Fibroblast of upper back skin (primary cell): ENCODE measurements at places on chromosomes 5 and 9.
A peak's percentile ranks its signal among the peaks of the same experiment; 100 is the strongest.

- DNase-seq = no peak
Observed at GRCh38 chr5:92734211-92734940, 846.6 kb downstream of the NR2F1-AS1 start.

- peak; percentile 71 for DNase-seq
Observed at GRCh38 chr5:154593071-154593470, 115.0 kb upstream of the HAND1 start.

DNA sequence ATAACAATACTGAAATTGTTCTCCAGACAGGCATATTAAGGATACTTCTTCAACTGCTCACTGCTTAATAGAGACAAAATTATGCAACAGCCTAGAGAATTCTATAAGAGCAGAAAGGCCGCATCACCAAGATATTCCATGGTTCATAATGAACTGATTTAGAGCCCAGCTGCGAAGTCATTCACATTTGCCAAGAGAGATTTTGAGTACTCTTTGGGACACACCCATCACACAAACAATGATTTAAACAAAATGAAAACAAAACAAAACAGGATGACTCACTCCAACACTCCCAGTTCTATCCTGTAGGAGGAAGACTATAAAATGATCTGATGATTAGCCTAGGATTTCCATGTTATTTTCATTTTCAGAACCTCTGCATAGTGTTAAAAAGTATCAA, 145.7 kb upstream of the GNA14 start:
- DNase-seq = peak; percentile 9

DNA sequence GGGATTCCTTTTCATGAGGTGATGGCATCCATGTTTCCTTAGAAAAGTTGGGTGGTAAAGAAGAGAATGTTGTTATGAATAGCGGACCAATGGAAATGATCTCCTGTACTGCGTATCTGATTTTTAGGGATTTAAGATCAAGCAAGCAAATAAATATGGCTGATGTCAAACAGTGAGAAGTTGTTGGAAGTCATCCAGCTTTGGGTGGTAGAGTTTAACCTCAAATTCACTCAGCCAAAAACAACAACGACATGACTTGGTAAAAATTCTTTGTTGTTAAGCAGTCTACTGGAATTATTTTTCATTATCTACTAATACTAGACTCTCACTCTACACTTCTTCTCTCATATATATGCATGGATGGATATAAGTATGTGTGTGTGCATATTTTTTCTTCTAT, 426.5 kb downstream of the CTNND2 start:
- peak; percentile 21 for DNase-seq

DNA sequence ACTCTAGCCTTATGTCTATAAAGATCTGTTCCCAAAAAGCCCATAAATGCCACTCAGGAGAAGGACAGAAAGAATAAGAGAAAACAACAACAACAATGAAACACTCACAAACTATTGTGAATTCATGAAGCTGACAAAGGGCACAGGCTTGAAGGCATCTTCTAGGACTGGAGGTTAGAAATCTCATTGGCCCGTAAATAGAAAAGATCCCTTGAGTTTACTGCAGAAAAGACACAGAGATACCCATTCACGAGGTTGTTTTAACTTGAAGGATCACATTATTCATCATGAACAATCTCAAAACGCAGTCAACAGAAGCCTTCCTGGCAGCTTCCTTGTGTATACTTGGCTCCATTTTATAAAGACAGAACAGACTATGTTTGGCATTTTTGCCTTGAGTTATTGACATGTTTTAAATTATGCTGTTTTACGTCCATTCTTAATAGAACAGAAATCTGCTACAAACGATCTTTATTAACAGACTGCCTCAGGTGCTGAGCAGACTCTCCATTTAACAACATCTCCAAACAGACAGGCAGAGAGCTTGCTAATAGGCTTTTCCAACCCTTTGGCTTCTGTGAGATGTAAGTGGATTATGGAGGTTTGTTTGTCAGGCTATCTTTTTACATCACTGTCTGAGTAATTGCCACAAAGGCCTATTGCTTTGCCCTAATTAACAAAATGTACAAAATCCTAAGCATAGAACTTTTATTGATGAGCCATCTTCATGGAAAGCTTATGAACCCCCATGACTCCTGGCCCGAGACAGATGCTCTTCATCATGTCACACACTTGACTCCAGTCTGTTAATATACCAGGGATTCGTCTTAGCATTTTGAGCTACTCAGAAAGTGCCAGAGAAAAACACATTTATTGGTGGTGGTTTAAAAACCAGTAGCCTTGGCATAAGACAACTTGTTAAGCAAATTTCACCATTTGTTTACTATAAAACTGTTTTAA, 735.3 kb upstream of the ZNF608 start:
- DNase-seq = no peak

DNA sequence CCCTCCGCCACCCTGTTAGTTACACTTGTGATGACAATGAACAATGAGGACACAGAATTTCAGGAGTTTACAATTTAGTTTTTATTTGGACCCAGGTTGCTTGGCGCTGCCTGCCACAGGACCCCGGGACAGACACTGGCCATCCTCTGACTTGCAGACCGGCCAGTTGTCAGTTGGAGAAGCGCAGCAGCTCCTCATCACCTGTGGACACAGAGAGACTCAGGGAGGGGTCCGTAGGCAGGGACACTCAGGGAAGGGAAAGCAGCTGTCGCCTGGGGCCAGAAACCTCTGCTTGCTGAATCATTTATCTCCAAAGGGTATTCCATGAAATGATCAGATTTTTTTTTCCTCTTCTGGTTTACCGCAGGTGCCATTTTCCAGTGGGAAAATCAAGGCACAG, 18.0 kb downstream of the AMBP start:
- no peak for DNase-seq

DNA sequence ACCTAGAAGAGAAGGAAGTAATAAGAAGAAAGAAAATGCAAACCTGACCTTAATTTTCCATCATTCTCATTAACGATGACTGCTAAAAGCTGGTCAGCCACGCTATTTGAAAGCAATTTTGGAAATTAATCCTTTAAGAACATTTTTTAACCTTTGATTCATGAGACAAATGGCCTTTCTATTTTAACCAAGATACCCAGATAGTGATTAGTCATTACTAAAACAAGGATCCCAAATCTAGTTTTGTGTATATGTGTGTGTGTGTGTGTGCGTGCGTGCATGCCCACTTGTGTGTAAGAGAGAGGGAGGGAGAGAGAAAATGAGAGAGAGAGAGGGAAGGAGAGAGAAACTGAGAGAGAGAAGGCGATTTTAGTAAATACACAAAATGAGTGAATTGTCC, 329.5 kb downstream of the DEPDC1B start:
- no peak for DNase-seq

DNA sequence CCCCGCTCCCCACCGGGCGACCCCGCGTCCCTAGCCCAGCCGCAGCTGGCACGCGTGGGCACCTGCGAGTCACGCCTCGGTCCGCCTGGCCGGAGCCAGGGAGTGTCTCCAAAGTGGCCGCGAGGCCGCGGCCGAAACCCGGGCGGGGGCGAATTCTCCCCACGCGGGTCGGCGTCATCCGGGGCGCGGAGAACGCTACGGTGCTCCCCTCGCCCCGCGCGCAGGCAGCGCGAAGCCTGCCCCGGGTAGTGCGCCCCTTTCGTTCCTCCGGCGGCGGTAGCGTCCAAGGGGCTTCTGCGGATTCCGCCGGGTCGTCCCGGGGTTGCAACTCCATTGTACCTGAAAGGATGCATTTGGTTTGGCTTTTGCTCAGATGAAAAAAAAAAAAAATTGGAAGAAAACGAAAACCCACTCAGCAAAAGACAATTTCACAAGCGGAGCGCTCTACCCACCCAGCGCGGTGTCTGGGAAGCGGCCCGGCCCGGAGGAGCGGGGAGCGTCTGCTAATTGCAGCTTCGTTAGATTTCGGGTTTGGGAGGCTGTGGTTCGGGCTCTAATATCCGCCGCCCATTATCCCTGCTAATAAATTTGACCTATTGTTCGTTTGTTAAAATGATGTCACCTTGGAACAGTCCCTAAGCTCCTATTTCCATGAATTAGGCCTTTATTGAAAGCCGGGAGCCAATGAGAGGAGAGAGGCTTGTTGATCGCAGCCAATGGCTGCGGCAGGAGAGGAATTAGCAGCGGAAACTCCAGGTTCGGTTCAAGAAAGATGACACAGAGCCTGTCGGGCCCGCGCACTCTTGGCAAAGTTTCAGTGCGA, at the start of gene TLX3:
Gene TLX3, plus strand, starts transcription at position 796 of the 823 bp plus-strand sequence. CDS start 118 bp downstream, outside the sequence.
- peak; percentile 39 for DNase-seq

DNA sequence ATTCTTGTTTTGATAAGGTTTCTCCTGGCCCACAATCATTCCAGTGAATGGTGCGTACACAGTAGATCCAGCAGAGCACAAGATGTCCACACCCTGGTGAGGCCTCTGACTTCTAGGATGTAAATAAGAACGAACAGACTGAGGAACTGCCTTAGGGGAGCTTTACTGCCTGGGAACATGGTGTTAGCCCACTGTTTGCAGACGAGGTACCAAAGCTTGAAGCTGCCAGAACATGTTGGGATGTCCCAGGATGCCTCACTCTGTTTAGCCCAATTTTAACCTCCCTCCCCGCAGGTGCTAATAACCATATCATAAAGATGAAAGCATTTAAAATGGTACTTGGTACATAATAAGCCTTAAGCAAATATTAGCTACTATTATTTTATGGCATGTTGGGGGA, 3.5 kb downstream of the LECT2 start:
- no peak for DNase-seq

GRCh38 chr5:76716456-76717157, 681 bp downstream of the F2R start:
- no peak for DNase-seq

DNA sequence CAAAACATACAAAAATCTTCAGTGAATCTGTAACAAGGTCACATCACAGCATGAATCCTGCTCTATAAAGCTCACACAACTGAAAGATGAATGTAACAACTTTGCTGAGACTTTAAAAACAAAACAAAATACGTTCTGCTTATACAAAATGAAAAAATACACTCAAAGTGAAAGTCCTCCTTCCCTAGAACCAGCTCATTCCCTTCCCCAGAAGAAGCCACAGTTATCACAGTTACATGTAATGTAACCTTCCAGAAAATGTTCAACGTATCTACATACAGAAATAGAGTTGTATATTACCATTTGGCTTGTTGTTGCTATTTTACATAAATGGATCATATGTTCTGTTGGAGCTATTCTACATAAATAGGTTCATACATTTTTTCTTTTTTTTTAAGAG, 2.6 kb downstream of the AUH start:
- no peak for DNase-seq

- peak; percentile 45 for DNase-seq
Observed at GRCh38 chr5:107376546-107377276, 294.0 kb downstream of the EFNA5 start.

DNA sequence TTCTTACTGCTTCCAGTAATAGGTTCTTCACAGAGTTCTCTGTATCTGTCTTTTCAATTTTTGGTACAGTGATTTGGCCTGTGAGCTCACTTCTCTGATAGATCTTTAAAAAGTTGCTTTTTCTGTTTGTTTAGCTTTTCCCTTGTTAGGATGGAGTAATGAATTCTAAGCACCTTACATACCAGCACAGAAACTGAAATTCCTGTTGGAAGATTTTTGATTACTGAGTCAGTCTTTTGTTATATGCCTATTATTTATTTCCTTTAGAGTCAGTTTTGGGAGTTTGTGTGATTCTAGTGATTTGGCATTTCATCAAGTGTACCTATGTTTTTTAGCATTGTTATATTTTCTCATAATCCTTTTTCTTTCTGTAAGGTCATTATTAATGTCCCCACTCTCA, 37.6 kb upstream of the IPPK start:
- no peak for DNase-seq

- DNase-seq = peak; percentile 63
Observed at GRCh38 chr5:151155775-151156506, 1.6 kb downstream of the ANXA6 start.

DNA sequence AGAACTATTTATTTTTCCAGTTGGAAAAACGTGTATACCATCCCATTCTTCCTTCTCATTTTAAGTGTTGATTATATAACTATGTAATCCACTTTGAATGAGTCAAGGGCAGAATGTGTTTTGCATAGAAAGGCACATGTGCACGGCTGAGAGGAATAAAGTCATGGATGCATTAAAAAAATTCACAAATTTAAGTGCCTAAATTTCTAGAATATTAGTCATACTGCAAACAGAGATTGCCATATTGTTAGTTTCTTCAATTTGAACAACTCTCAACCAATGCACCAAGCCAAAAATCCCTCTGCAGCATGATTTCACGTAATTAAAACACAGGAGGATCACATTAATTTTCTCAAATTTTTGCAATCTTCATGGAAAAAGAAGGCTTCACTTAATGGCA, 166.3 kb downstream of the MPDZ start:
- peak; percentile 70 for DNase-seq

DNA sequence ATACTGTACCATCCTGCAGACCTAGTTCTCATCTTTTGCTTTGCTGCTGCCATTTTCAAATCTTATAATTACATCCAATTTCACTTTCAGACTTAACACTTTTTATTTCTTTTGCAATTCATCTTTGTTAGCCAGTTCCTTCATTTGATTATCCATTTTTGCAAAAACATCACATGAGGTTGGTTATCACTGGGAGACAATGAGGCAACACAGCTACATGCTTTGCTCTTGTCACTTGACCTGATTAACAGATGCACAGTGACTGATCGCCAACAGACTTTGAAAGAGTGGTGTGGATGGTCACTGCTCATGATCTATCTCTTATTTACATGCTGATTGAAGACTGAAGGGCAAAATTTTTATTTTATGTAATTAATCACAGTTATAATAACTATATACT, 17.0 kb upstream of the RNF20 start:
- no peak for DNase-seq

- DNase-seq = no peak
Observed at GRCh38 chr5:1769017-1769640, 30.5 kb downstream of the MRPL36 start.

GRCh38 chr9:108001237-108001636, 511.7 kb upstream of the KLF4 start:
- no peak for DNase-seq

- DNase-seq = peak; percentile 31
Observed at GRCh38 chr9:116998305-116998704, 311.2 kb downstream of the TRIM32 start.

DNA sequence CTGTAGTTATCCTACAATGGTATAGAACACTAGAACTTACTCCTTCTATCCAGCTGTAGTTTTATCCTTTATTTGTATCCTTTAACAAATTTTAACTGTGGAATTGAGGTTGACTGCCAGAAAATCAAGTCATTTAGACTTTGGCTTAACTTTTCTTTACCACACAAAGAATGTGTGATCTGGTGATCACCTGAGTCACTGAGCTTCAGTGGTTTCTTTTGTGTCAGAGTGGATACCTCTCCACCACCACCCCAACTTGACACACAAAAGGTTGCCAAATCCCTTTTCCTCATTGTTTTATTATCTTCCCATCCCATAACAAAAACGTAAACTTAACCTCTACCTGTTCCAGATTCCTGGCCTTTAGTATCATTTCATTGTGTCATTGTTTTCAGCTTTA, 5.5 kb downstream of the OTULIN start:
- DNase-seq = peak; percentile 34

DNA sequence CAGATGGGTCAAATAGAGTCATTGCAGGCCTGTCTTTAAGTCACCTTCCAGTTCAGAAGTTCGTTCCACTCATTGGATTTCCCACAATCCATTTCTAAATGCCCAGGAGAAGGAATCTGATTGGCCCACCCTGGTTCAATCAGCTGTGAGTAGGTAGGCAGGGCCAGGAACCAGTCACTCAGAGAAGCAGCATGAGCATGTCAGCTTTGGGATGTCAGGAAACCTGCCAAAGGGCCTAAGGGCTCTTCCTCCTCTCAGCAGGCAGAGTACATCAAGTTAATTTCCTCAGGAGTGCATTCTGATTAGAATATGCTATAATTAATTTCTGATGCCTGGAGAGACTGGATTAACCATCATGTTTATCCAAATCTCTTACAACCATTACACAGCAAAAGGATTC, 412.9 kb upstream of the CCNH start:
- DNase-seq = no peak
